Sigmoid colon (tissue), 7 donors: ENCODE measurements at places on chromosomes 4 and X. TPM values are rescaled to one million over a fixed set of nuclear protein-coding genes. Genes with fewer than 3 reads are reported as not detected.
A peak's percentile ranks its signal among the peaks of the same experiment; 100 is the strongest.

Gene LETM1
- 22.4 TPM for total RNA-seq

DNA sequence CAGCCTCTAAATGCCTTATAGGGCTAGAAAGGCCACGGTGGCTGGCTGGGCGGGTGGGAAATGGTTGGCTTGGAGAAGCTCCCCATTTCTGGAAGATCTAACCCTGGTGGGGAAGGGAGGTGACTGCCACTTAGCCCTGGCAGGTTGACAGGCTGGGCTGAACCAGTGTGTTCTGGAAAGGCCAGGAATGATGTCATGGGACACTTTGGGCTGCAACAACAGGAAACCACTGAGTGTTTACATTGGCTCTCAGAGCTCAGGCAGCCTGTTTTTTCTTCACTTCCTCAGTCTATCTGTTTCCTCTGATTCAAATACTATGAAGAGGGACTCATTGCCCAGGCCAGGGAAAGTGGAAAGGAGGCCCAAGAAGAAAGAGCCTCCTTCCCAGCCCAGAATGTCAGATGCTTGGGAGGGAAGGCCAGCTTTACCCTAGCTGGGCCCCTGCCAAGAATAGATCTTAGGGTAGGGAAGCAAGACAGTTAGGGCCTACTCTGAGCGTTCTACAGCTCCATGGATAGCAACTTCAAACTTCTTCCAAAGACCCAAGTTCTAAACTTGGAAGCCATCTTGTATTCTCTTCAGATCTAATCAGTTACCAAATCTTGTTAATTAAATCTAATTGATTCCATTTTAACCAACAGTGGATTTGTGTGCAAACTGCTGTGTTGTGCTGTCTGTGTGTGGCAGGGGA is 65.8 kb upstream of the MSN start:
- peak; percentile 89 for DNase-seq

- no peak for DNase-seq
Observed at GRCh38 chrX:17052210-17052609, 105.8 kb downstream of the REPS2 start.

- no peak for DNase-seq
Observed at GRCh38 chr4:8105306-8106100, 53.1 kb downstream of the ABLIM2 start.

Gene CLGN
- 3.0 TPM for total RNA-seq
